Adrenal gland (tissue), 19 donors: ENCODE measurements at places on chromosomes 1 and 21.

DNA sequence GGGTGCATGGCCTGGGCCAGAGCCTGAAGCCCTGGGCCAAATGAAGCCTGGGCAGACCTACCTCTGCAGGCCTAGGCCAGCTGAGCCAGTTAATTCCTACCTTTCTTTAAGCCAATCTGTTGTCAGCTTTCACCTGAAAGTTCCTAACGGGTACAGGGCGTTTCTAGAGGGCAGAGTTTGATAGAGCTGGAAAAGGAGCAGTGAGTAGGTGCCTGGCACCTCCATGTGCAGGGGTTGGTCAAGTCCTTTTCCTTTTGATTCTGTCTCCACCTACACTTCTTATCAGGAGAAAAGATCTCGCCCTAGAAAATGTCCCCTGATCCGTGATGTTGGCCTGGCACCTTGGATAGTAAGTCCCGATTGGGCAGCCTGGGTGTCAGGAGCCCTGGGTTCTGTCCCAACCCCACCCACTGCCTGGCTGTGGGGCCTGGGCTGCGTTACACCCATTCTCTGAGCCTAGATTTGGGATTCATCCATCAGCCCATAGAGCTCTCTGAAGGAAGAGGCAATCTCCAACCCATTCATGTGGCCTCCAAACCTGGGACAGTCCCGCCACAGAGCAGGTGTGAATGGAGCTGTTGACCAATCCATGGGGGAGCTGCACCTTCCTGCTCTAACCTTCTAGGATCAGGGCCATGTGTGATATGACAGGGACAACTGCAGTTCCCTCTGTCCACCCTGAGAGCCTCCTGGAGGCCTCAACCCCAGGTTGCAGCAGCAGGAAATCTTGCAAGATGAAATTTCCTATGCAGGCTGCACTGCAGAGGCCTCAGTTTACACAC lies 304.3 kb downstream of the MATN1 start:
- no peak for DNase-seq

GRCh38 chr1:217331698-217332097 lies 299.2 kb downstream of the GPATCH2 start:
- DNase-seq, result no peak

GRCh38 chr1:58922302-58923089 lies 138.6 kb upstream of the JUN start:
- DNase-seq, result peak; percentile 92

GRCh38 chr1:68485431-68486022 lies 11.4 kb downstream of the DEPDC1 start:
- DNase-seq, result no peak

DNA sequence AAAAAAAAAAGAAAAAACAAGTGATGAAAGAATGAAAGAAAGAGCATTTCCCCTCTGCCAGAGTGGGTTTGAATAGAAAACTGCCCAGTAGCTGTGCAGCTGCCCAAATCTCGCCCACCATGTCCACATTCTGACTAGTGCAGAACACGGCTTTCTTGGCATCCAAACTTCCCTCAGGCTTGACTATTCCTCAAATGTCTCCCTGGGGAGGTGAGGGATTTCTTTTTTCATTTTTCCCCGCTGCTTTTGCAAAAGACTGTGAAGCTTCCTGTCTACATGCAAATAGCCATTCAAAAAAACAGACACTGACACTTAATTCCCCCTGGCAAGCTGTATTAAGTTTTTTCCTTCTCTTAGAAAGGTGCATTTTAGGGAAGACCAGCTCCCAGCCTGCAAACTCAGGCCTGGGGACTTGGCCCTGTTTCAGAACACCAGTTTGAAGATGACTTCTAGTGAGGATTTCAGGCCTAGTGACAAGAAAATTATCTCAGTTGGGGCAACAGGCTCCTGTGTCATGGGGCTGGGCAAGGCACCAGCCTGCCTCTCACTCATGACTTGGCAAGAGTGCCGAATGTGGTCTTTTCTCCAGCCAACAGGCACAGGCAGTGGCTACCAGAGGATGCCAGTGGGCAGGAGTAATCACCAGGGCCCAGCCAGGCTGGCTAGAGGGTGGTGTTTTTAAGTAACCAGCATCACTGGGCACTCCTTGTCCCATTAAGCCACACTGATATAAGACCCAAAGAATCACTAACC lies 178.1 kb upstream of the NFIA start:
- DNase-seq, result no peak

DNA sequence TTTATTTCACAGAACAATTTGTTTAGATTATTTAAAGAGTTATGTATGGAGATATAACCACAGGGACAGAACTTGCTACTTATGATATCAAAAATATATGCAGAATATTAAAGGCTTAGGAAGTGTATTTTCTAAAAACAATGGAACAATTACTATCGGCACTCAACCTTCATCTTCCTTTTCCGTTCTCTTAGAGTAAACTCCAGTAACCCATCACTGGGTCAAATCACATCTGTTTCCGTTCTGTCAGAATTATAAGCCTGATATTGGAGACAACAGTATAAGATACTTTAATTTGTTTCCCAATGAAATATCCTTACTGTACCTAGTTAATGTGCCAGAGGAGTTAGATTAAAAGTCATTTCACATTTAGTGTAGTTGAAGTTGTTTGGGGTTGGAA lies 32.2 kb downstream of the DTL start:
- no peak for DNase-seq

- DNase-seq, result no peak
Measured at GRCh38 chr1:109728870-109729269, 12.0 kb downstream of the GSTM3 start.

DNA sequence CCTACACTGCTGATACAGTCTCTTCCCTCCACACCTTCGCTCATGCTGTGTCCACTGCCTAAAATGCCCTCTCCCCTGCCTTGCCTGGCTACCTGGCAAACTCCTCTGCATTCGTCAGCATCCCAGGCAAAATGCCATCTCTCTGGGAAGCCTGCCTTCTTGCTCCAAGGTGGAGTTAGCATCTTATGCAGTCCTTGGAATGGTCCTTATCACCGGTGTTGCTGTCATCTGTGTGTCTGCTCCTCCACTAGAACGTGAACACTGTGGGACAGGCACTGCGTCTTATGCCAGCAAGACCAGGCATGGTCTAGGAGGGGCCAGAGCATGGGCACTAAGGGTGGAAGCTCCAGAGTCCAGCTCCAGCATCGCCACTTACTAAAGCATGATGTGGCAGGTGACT lies 211.8 kb downstream of the MATN1 start:
- DNase-seq, result peak; percentile 23

DNA sequence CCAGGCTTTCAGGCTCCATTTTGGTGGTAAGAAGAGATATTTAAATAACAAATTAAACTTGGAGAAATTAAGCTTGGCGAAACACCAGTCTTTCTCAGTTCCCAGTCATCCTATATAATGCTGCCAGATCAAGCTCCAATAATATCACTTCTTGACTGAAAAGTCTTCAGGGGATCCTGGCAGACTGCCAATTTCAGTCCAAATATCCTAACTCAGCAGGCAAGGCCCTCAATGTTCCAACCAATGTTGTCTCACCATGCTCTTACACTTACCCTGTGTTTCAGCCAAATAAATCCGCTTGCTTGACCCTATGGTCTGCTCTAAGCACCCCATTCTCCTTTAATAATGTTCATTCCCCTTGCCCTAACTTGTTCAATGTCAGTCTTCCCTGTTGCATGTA lies 39.9 kb upstream of the BCL10 start:
- no peak for DNase-seq

- no peak for DNase-seq
Measured at GRCh38 chr1:97159342-97159741, 437.8 kb downstream of the PTBP2 start.

DNA sequence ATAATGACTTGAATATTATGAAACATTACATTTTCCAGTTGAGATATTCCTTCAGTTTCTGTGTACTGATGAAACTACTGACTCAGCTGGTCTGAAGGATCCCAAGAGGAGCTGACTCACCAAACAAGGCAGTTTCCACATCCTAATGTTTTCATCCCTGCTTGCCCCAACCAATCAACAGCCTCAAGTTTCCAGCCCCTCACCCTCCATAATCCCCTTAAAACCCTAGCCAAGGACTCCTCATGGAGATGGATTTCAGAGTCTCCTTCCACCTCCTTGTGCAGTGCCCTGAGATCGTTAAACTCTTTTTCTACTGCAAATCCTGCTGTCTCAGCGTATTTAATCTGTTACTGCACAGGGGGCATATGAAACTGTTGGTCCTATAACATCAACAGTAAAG lies 83.1 kb upstream of the HAO2 start:
- DNase-seq, result peak; percentile 49

DNA sequence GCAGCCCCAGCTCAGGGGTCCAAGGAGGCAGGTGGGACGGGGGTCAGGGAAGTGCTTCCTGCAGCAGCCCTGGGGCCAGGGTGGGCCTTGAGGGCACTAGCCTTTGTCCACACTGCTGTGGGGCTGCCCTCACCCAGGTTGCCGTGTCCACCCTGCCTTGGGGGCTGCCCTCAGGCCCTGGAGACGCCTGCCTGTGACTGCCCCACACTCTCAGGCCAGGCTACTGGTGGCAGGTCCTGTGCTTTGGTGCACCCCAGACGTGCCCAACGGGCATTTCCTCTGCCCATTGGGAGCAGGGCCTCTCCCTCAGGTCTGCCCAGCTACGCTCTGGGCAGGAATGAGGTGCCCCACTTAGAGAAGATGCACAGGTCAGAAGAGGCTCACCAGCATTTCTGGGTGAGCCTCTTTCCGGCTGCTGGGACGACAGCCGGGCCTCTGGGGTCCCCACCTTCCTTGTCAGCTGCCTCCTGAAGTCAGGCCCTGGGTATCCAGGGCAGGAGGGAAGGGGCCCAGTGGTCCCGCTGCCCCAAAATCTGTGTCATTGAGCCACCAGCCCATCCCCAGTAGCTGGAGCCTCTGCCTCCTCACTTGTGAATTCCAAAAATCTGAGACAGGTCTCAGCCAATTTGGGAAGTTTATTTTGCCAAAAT lies 2.7 kb upstream of the MMEL1 start:
- no peak for DNase-seq

- DNase-seq, result peak; percentile 82
Measured at GRCh38 chr1:239816081-239816782, 275.5 kb upstream of the FMN2 start.

- DNase-seq, result no peak
Measured at GRCh38 chr21:25341981-25342380, 265.3 kb downstream of the MRPL39 start.

GRCh38 chr1:168373869-168374268 lies 93.2 kb downstream of the TBX19 start:
- DNase-seq, result no peak

DNA sequence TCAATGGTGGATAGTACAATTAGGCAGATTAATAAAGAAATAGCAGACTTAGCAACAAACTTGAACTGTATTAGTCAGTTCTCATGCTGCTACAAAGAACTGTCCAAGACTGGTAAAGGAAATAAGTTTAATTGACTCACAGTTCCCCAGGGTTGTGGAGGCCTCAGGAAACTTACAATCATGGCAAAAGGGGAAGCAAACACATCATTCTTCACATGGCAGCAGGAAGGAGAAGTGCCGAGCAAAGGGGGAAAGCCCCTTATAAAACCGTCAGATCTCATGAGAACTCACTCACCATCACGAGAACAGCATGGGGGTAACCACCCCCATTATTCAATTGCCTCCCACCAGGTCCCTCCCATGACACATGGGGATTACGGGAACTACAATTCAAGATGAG lies 27.1 kb upstream of the PDE4B start:
- DNase-seq, result no peak

DNA sequence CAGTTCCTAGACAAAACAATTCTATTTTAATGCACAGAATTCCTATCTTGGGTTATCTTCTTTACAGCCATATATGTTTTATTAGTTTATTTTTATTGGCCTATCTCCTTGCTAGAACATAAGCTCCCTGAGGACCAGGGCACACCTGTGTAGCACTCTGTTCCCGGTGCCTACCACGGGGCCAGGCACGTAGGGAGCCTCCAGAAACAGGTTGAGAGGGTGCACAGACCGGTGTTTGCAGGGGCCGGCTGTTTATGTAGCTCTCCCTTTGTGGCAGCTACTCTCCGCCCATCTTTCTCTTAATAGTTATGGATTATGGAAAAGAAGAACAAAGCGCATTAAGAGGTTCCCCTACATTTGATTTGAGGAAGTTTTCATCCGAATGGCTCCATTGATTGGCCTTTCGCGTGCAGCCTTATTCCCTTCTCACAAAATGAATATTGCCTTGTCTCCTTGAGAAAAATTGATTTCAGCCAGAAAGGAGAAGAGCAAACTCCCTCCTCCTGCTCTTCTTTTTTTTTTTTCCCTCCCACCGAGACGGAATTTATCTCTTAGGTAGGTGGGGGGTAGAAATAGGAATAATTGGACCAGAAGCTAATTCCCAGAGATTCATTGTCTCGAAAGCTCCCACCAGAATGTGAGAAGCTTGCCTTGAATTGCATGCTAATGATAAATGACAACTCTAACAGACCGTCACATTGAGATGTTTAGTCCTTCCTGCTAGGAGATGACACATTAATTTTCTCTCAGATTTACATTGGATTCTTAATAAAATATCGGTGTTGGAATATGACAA lies 447.4 kb downstream of the CAMTA1 start:
- DNase-seq, result no peak

DNA sequence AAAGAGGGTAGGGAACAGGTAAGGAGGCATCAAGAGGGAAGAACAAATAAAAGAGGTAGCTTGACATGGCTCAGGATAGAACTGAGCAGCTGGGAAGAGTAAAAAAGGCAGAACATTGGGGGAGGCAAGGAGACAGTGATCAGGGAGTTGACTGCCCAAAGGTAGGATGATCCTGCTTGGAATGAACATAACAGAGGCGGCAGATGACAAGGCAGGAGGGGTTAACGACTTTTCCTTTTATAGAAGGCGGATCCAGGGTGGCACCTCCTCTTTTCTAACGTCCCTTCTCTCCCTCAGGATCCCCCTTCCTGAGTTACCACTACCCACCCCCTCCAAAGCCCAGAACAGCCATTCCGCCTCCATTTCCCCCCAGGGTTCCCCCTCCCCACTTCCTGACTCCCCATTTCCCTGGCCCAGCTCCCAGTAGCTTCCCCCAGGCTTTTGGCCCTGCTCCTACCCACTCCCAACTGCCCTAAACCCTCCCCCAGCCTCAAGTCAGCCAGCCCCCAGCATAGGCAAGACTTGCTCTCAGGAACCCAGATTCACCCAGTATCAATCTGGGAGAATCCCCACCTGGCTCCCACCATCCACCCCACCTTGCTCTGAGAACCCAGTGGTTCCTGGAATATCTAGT lies 769 bp upstream of the ADAMTS4 start:
- DNase-seq, result no peak

DNA sequence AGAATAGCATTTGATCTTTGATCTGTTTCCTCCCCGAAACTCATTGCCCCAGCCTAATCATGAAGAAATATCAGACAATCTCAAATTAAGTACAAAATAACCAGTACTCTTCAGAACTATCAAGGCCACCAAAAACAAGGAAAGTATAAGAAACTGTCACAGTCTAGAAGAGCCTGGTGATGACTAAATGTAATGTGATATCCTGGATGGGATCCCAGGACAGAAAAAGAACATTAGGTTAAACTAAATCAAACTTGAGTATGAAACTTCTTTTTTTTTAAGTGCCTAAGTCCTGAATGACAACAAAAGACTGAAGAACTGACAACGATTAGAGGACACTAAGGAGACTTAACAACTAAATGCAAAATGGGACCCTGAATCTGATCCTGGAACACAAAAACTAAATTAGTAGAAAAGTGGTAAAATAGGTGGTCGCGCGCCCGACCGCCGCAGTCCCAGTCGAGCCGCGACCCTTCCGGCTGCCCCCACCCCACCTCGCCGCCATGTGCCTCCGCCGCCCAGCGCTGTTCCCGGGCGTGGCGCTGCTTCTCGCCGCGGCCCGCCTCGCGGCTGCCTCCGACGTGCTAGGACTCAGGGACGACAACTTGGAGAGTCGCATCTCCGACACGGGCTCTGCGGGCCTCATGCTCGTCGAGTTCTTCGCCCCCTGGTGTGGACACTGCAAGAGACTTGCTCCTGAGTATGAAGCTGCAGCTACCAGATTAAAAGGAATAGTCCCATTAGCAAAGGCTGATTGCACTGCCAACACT lies 5.5 kb upstream of the PRKAB2 start:
- DNase-seq, result peak; percentile 61
